ENCODE measurements at places on chromosomes 13 and 19.

- no peak for DNase-seq
These were observed 8.6 kb upstream of the BCAT2 start for GRCh38 chr19:48819366-48819816.

- no peak for DNase-seq
These were observed 8.4 kb downstream of the WIZ start for GRCh38 chr19:15441317-15441716.

DNA sequence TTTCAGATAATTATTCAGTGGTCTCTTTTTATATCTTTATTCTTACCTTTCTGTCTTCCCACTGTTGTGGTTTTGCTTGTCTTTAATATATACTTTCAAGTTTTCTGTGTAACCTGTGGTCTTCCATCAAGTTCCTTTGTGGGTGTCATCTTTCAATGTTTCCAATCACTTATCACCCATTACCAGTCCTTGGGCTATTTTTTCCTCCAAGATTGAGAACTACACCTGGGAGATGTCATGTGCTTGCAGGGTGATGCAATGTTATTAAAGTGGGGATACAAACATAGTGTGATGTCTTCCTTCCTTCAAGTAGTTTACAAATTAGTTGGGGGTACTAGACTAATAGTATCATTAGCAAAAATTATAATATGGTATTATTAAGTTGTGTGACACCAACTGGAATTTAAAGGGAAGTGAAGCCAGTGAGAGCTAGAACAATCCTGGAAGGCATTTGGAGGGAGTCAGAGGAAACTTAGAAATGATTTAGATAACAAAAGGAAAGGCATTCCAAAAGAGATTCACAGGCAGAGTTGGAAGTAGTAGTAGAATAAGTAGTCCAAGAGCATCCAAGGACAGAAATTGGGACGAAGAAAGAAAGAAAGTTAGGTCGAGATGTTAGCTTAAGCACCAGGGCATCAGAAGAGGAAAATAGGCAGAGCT, 3.4 kb downstream of the FNDC3A start:
- DNase-seq: no peak

DNA sequence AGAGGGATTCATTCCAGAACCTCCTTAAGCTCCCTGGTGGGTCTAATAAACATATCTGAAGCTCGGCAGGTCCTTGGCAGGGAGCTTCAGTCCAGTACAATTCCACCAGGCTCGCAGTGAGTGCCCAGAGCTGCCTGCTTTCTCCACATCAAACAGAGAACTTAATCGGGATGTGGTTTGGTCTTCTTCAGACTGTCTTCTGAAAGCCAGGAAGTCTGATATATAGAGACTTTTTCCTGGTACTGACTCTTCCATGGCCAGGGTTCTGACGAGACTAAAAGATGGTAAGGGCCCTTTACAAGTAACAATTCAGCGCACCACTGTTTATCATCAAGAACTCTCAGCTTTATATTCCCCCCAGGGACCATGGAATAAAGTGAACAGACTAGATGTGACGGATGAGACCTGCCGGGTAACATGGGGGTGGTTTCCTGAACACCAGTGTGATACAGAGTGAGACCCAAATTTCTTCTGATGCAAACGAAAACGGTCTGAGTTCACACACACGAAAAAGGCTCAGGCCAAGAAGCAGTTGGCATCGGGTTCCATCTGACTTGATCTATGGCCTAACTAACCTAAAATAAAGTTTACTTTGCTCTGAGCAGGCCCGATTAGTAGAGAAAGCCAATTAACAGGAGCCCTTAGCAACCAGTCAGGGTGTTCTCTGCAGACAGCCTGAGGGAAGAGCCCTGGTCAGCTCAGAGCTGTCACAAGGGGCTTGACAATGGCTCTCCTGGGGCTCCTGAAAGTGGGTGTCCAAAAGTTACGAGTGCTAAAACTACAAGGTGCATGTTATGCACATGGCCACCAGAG, 29.0 kb downstream of the RANBP3 start:
- no peak for DNase-seq

GRCh38 chr19:2610637-2611482, 91.6 kb downstream of the GNG7 start:
- DNase-seq: peak; percentile 83

DNA sequence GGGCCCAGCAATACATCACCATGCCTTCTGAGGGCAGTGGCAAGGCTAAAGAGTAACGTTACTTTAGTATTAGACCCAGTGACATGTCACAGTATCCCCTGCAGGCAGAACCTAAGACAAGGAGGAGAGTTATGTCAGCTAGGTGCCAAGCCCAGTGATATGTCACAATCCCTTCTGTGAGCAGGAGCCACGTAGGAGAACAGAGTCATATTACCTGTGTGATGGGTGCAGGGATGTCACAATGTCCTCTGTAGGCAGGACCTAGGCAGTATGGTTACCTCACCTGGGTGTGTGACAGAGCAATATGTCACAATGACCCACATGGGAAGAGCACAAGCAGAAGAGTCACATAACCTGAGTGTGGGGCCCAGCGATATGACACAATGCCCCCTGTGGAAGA, 121.8 kb downstream of the ZNF675 start:
- no peak for DNase-seq

GRCh38 chr13:101325423-101325822, 90.9 kb downstream of the NALCN start:
- no peak for DNase-seq

DNA sequence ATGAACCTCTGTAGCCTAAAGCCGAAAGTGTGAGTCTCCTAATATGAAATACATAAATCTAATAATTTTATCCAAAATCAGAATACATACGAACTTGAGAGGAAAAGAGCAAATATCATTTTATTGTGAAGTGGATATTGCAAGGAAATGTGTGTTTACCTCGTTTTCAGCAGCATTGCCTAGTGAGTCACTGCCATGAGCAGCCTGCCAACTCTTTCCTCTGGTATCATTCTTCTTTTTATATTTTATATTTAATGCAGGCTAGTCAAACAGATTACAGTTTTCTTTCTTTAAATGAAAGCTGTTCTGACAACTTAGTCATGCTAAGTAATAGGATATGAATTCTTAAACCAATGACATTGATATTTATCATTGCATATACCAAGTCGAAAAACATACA, 44.2 kb downstream of the EDNRB start:
- no peak for DNase-seq

- DNase-seq: no peak
These were observed 98.7 kb downstream of the CCNA1 start for GRCh38 chr13:36530861-36531590.
